Naive thymus-derived CD4-positive, alpha-beta T cell (primary cell): ENCODE measurements at places on chromosomes 5 and 9. TPM values are rescaled to one million over a fixed set of nuclear protein-coding genes. Genes with fewer than 3 reads are reported as not detected.

GRCh38 chr5:177354256-177354655, 2.8 kb upstream of the LMAN2 start:
- H3K4me3 ChIP-seq = no peak overlapping the region
- H3K27ac ChIP-seq = no peak overlapping the region
- DNase-seq = no peak
- no peaks in the 10 kb centered on the region for H3K27me3 ChIP-seq
- peaks cover 35% of the 10 kb centered on the region for H3K4me1 ChIP-seq
- H3K36me3 ChIP-seq = peaks cover 26% of the 10 kb centered on the region

GRCh38 chr5:1106385-1107166, 5.3 kb downstream of the SLC12A7 start:
- H3K4me3 ChIP-seq = no peak overlapping the region
- DNase-seq = peak; percentile 30
- H3K36me3 ChIP-seq = no peaks in the 10 kb centered on the region
- peak overlapping the region; percentile 89 for H3K27ac ChIP-seq

- H3K4me1 ChIP-seq = no peaks in the 10 kb centered on the region
- no peaks in the 10 kb centered on the region for H3K27me3 ChIP-seq
- no peak for DNase-seq
- no peaks in the 10 kb centered on the region for H3K36me3 ChIP-seq
- no peak overlapping the region for H3K4me3 ChIP-seq
These were observed 25.1 kb downstream of the PRLR start for GRCh38 chr5:35205186-35205585.

The PHYHD1 gene
- 3.0 TPM for polyA plus RNA-seq

GRCh38 chr9:136342181-136343120, 15.1 kb downstream of the GPSM1 start:
- no peak overlapping the region for H3K27ac ChIP-seq
- no peaks in the 10 kb centered on the region for H3K36me3 ChIP-seq
- peak; percentile 40 for DNase-seq
- H3K4me3 ChIP-seq = no peak overlapping the region
- H3K27me3 ChIP-seq = no peaks in the 10 kb centered on the region

- DNase-seq = no peak
- no peak overlapping the region for H3K27ac ChIP-seq
- no peaks in the 10 kb centered on the region for H3K4me1 ChIP-seq
These were observed 173.3 kb downstream of the RMI1 start for GRCh38 chr9:84153885-84154284.

GRCh38 chr5:172453206-172453985, 929 bp downstream of the SH3PXD2B start:
- H3K36me3 ChIP-seq = no peaks in the 10 kb centered on the region
- no peak for DNase-seq
- H3K27ac ChIP-seq = no peak overlapping the region
- peaks cover 4% of the 10 kb centered on the region for H3K27me3 ChIP-seq
- H3K4me3 ChIP-seq = peak overlapping the region; percentile 20

The MAP1B gene
- polyA plus RNA-seq = 0.21 TPM

DNA sequence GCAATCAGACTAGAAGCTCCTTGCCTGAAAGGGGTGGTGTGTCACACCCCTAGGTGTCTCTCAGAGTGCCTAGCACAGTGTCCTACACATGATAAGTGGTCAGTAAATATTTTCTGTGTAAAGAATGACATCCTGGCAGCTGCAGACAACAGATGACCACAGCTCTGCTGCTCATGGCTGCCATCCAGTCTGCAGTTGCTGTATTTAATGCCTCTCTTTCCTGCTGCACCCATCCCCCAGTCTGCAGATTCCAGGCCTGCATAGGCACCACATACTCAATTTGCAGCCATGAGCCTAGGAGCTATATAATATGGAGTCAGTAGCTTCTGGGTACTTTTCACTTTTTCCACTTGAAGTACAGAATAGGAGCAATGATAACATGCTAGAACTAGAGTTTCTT, 94.9 kb upstream of the NR4A3 start:
- no peaks in the 10 kb centered on the region for H3K36me3 ChIP-seq
- no peak overlapping the region for H3K27ac ChIP-seq
- H3K27me3 ChIP-seq = no peaks in the 10 kb centered on the region
